ENCODE measurements at places on chromosomes 13 and 19. TPM values are rescaled to one million over a fixed set of nuclear protein-coding genes. Genes with fewer than 3 reads are reported as not detected.

GRCh38 chr19:38663957-38664502, 16.6 kb downstream of the ACTN4 start:
- no peak overlapping the region for H3K27ac ChIP-seq
- H3K4me3 ChIP-seq: no peak overlapping the region
- DNase-seq: no peak
- peaks cover 83% of the 10 kb centered on the region for H3K4me1 ChIP-seq
- peaks cover 3% of the 10 kb centered on the region for H3K27me3 ChIP-seq
- H3K36me3 ChIP-seq: peaks cover 8% of the 10 kb centered on the region

GRCh38 chr13:62305756-62306155, 890.1 kb upstream of the PCDH20 start:
- no peaks in the 10 kb centered on the region for H3K27me3 ChIP-seq
- no peak overlapping the region for H3K4me3 ChIP-seq
- no peaks in the 10 kb centered on the region for H3K36me3 ChIP-seq
- no peak overlapping the region for H3K27ac ChIP-seq

DNA sequence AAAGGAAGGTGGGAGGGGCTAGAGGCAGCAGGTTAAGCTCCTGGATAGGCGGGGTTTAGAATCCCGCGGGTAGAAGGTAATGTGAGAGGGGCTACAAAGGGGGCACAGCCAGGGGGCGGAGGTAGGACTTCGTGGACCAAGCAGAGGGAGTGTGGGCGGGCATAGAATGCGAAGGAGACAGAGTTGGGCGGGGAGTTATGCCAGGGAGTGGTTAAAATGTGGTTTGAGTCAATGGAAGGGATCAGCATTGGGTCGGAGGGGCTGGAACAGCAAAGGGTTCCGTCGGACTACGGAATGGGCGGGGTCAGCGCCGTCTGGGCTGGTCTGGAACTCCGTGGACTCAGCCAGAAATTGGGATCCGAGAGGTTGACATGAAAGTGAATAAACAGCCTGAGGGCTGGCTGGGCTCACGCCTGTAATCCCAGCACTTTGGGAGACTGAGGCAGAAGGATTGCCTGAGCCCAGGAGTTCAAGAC, 3.0 kb downstream of the LTBP4 start:
- peaks cover 24% of the 10 kb centered on the region for H3K27me3 ChIP-seq
- no peak for DNase-seq
- peaks cover 93% of the 10 kb centered on the region for H3K4me1 ChIP-seq
- peak overlapping the region; percentile 66 for H3K4me3 ChIP-seq
- no peaks in the 10 kb centered on the region for H3K36me3 ChIP-seq
- H3K27ac ChIP-seq: no peak overlapping the region

DNA sequence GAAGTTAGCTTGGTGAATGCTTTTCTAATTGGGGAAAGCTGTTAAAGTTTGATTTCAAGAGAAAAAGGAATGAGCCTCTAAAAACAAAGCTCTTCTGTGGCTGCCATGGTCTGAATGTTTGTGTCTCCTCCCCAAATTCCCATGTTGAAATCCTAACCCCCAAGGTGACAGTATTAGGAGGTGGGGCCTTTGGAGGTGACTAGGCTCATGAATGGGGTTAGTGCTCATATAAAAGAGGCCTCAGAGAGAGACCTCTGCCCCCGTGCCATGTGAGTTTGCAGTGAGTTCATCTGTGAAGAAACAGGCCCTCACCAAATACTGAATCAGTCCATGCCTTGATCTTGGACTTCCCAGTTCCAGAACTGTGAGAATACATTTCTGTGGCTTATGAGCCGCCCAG, 56.5 kb downstream of the ARHGEF7 start:
- H3K4me3 ChIP-seq: no peak overlapping the region
- no peak for DNase-seq
- peaks cover 46% of the 10 kb centered on the region for H3K4me1 ChIP-seq
- H3K27ac ChIP-seq: no peak overlapping the region

- H3K4me1 ChIP-seq: no peaks in the 10 kb centered on the region
- no peak overlapping the region for H3K27ac ChIP-seq
- H3K4me3 ChIP-seq: no peak overlapping the region
- no peaks in the 10 kb centered on the region for H3K27me3 ChIP-seq
- H3K36me3 ChIP-seq: no peaks in the 10 kb centered on the region
- no peak for DNase-seq
Observed at GRCh38 chr13:54536112-54536511, 1507.5 kb downstream of the OLFM4 start.

- peaks cover 29% of the 10 kb centered on the region for H3K4me1 ChIP-seq
- no peaks in the 10 kb centered on the region for H3K27me3 ChIP-seq
- no peak overlapping the region for H3K4me3 ChIP-seq
Observed at GRCh38 chr19:14575428-14575980, 3.6 kb upstream of the NDUFB7 start.

DNA sequence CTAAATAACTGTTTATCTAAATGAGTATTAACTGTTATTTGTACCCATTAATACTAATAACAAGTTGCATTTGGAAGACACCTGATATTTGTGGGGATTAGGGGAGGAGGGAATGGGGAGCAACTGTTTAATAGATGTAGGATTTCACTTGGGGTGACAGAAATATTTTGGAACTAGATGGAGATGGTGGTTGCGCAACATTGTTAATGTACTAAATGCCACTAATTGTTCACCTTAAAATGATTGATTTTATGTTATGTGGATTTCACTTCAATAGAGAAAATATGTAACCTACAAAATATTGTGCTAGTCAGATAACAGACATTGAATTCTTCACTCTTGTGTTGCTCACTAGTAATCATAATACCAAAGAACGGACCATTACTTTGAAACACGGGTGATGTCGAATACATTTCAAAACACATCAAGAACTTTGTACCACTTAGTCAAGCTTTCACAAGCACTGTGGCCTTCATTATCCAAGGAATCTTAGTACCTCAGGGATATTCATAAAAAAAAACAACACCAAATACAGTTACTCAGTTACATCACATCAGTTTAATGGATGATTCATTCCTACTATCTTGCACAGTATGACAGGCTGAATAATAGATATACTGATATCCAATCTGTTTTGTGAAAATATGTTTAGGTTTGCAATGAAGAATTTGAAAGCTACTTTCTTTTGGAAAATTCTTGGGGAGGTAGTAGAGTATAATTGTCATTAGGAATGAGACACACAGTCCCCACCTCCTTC, 721.8 kb downstream of the PCDH9 start:
- no peak for DNase-seq
- no peak overlapping the region for H3K27ac ChIP-seq
- H3K36me3 ChIP-seq: no peaks in the 10 kb centered on the region
- no peaks in the 10 kb centered on the region for H3K27me3 ChIP-seq

- no peak for DNase-seq
- H3K4me1 ChIP-seq: no peaks in the 10 kb centered on the region
- peaks cover 11% of the 10 kb centered on the region for H3K36me3 ChIP-seq
- H3K4me3 ChIP-seq: no peak overlapping the region
- H3K27ac ChIP-seq: no peak overlapping the region
- H3K27me3 ChIP-seq: no peaks in the 10 kb centered on the region
Observed at GRCh38 chr19:38183251-38183897, 40.6 kb downstream of the DPF1 start.

Gene SERTM1
- not detected for total RNA-seq

Gene SOX1
- not detected for total RNA-seq

Gene ADGRE3
- not detected for total RNA-seq

Gene LGALS14
- not detected for total RNA-seq

Gene TMEM150B
- total RNA-seq: not detected

Gene GFY
- total RNA-seq: not detected

Gene SLC7A9
- total RNA-seq: 0.28 TPM
